ENCODE measurements at places on chromosomes 13 and 19.

- DNase-seq: no peak
These were observed 10.8 kb downstream of the JOSD2 start for GRCh38 chr19:50500060-50500752.

- no peak for DNase-seq
These were observed 330.2 kb downstream of the TEX29 start for GRCh38 chr13:111650626-111651025.

GRCh38 chr13:60108589-60108988 lies 55.1 kb downstream of the DIAPH3 start:
- no peak for DNase-seq

DNA sequence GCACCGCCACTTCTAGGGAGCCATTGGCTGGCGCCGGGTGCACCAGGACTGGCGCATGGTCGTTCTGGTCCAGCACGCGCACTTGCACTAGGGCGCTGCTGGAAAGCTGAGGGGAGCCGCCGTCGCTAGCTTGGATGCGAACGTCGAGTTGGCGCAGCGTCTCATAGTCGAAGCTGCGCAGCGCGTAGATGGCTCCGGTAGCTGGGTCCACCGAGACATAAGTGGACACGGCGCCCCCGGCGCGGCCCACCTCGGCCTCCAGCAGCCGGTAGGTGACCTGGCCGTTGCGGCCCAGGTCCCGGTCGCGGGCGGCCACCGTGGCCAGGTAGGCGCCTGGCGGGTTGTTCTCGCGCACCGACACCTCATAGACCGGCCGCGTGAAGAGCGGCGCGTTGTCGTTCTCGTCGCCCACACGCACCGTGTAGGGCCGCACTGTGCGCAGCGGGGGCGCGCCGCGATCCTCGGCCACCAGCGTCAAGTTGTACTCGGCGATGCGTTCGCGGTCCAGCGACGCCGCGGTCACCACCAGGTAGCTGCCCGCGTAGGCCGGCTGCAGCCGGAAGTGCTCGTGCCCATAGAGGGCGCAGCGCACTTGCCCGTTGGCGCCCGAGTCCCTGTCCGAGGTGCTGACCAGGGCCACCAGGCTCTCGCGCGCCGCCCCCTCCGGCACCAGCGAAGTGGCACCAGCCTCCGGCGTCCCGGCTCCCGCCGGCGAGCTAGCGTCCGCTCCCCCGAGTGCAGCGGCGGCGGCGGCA lies 1.7 kb downstream of the PCDH8 start:
- DNase-seq: peak; percentile 64

DNA sequence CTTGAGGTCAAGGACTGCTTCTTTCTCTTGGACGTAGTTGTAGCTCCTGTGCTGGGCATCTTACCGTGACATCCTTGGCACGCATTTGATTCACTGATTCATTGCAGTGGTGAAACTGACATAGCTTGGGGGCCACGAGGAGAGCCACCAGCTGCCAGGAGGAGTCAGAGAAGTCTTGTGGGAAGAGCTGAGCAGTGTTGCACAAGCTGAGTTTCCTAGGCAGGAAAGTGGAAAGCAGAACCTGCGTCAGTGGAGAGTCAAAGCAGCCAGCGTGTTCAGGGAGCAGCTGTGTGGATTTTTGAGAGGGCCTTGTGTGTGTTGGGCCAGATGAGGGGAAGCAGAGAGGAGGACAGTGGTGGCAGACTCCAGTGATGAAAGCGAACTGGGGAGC lies 5.3 kb upstream of the GPR183 start:
- no peak for DNase-seq

- DNase-seq: no peak
These were observed 118.2 kb upstream of the TSC22D1 start for GRCh38 chr13:44694291-44694690.

Data from right lung (tissue), 10 donors.